Activated CD8-positive, alpha-beta memory T cell treated with anti-CD3 and anti-CD28 coated beads, Interleukin-2, amount 10 ng/mL, durations not matched to agents 7 days and 5 days (primary cell): ENCODE measurements at places on chromosomes 7 and 10. TPM values are rescaled to one million over a fixed set of nuclear protein-coding genes. Genes with fewer than 3 reads are reported as not detected.

- no peaks in the 10 kb centered on the region for H3K36me3 ChIP-seq
- no peaks in the 10 kb centered on the region for H3K4me1 ChIP-seq
- H3K4me3 ChIP-seq: no peak overlapping the region
Observed at GRCh38 chr10:21473541-21473940, 51.9 kb downstream of the SKIDA1 start.

DNA sequence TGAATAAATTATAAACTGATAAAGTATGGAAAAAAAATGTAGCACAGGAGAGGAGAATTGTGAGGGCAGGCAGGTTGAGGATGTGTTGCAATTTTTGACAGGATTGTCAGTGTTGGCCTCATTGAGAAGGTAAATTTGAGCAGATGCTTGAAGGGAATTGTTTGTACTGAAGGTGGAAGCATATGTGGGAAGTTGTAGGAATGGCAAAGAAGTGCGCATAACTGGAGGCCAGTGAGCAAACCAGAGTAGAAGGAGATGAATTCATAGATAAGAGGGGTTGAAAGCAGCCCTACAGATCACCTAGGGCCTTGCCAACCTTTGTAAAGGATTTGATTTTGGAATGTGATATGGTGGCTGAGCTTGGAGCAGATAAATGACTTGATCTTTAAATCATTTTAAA lies 6.4 kb downstream of the DNAJB9 start:
- no peaks in the 10 kb centered on the region for H3K27me3 ChIP-seq
- DNase-seq: no peak
- H3K27ac ChIP-seq: no peak overlapping the region
- H3K4me1 ChIP-seq: peaks cover 22% of the 10 kb centered on the region
- H3K4me3 ChIP-seq: no peak overlapping the region

- no peak overlapping the region for H3K4me3 ChIP-seq
- H3K36me3 ChIP-seq: peaks cover 60% of the 10 kb centered on the region
- H3K27ac ChIP-seq: peak overlapping the region; percentile 17
- peaks cover 19% of the 10 kb centered on the region for H3K4me1 ChIP-seq
Observed at GRCh38 chr10:102148275-102148674, 3.9 kb upstream of the NOLC1 start.

DNA sequence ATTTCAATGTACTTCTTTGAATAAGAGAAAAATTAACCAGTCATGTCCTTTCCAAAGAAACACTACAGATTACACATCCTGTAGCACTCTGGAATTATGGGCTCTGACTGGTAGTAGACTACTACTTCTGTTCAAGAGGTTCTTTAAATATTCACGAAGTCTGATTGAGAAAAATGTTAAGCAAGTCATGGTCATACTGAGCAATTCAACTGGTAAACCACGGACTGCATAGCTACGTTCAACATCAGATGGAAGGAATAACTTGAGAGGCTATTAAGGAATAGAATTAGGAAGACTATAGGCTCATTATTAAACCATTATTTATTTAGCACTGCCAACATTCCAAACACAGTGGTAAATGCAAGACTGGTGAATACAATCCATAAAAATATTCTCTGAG lies 160.8 kb downstream of the IMMP2L start:
- no peak for DNase-seq
- H3K4me3 ChIP-seq: no peak overlapping the region
- no peaks in the 10 kb centered on the region for H3K36me3 ChIP-seq
- no peaks in the 10 kb centered on the region for H3K4me1 ChIP-seq
- no peaks in the 10 kb centered on the region for H3K27me3 ChIP-seq
- H3K27ac ChIP-seq: no peak overlapping the region

- no peak overlapping the region for H3K27ac ChIP-seq
- no peak overlapping the region for H3K4me3 ChIP-seq
- DNase-seq: no peak
- peaks cover 9% of the 10 kb centered on the region for H3K36me3 ChIP-seq
- peaks cover 8% of the 10 kb centered on the region for H3K4me1 ChIP-seq
Observed at GRCh38 chr10:6342096-6342685, 139.5 kb downstream of the PFKFB3 start.

- no peaks in the 10 kb centered on the region for H3K36me3 ChIP-seq
- peaks cover 21% of the 10 kb centered on the region for H3K4me1 ChIP-seq
- H3K4me3 ChIP-seq: no peak overlapping the region
- DNase-seq: no peak
Observed at GRCh38 chr10:62457598-62457997, 83.4 kb downstream of the ZNF365 start.

DNA sequence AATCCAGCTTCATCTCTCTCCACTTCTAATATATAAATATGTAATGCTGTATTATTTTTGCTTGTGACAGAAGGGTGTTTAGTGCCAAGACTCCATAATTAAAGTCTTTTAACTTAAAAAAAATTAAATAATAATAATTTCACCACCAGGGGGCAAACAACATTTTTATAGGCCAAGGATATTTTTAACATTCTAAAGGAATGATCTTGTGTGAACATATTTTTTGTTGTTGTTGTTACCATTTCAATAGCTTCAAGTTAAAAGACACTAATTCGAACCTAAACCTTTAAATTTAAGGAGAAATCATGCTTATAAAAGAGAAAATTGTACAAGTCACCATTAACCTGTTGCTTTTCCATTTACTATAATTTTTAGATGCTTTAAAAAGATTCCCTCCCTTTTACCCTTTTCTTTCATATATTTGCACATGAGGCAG lies 7.5 kb upstream of the DNAJC1 start:
- H3K27ac ChIP-seq: no peak overlapping the region
- DNase-seq: no peak
- no peaks in the 10 kb centered on the region for H3K36me3 ChIP-seq
- H3K4me1 ChIP-seq: no peaks in the 10 kb centered on the region
- no peak overlapping the region for H3K4me3 ChIP-seq

DNA sequence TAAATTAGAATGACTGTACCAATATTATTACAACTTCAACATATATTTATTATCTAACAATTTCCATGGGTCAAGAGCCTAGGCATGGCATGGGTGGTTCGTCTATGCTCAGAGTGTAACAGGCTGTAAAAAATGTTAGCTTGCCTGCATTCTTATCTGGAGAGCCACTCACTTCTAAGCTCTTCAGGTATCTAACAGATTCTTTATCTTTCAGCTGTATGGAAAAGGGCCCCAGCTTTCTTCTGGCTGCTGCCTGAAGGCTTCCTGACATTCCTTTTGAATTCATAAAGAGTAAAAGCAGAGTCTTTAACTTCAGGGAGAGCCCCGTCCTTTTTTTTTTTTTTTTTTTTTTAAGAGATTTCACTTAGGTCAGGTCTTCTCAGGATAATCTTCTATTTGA lies 648.8 kb downstream of the NXPH1 start:
- H3K36me3 ChIP-seq: no peaks in the 10 kb centered on the region
- H3K4me1 ChIP-seq: no peaks in the 10 kb centered on the region
- H3K27me3 ChIP-seq: no peaks in the 10 kb centered on the region
- no peak for DNase-seq
- H3K4me3 ChIP-seq: no peak overlapping the region
- H3K27ac ChIP-seq: no peak overlapping the region

GRCh38 chr7:20188567-20188966 lies 28.6 kb downstream of the MACC1 start:
- peaks cover 2% of the 10 kb centered on the region for H3K36me3 ChIP-seq
- H3K27ac ChIP-seq: no peak overlapping the region
- H3K27me3 ChIP-seq: no peaks in the 10 kb centered on the region
- H3K4me1 ChIP-seq: no peaks in the 10 kb centered on the region
- no peak overlapping the region for H3K4me3 ChIP-seq

DNA sequence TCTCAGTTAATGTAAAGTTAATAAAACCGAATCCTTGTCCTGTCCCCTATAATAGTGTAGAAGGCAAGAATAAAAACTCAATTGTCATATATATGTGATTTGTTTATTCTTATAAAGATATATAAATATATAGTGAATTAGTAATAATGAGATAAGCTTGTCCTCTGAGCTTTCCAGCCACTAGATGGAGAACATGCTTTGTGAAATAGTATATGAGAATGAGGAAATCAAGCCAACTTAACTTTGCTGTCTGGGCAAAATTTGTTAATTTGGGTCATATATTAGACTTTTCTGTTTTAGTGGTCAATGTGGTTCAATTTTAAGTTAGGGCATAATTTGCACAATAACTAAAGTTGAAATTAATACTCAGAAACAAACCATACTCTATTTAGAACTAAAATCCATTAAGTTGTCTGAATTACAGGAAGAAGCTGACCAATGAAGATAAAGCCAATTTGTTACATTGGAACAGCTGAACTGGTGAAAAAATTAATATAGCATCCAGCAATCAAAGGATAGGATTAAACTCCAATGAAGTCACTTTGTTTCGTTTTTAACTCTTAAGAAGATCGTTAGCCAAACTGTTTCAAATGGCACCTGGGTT lies 595.0 kb downstream of the ARL4A start:
- no peak for DNase-seq
- H3K36me3 ChIP-seq: no peaks in the 10 kb centered on the region
- H3K4me3 ChIP-seq: no peak overlapping the region
- no peak overlapping the region for H3K27ac ChIP-seq

DNA sequence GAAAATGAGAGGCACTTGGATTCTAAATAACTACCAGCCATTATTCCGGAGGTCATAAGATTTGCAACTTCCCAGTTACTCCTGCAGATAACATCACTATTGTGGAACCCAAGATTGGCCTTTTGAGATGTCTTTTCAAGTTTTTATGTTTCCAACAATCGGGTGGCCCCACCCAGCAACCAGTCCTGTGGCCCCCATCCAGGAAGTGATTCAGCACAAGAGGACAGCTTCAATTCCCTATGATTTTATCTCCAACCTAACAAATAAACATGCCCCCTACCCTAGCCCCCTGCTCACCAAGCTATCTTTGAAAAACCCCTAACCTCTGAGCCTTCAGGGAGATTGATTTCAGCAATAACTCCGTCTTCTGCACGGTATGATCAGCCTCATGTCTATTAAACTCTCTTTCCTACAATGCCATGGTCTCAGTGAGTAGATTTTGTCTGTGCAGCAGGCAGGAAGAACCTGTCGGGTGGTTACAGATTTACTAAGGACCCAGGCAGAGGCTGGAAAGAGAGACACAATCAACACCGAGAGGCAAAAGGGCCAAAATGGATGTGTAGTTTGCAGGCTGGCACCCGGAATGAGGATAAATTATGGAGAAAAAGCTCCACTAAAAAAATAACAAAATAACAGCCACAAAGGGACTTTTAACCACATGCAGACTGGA lies 83.9 kb upstream of the UNC5B start:
- H3K4me1 ChIP-seq: peaks cover 6% of the 10 kb centered on the region
- DNase-seq: peak; percentile 28
- H3K36me3 ChIP-seq: no peaks in the 10 kb centered on the region
- no peak overlapping the region for H3K27ac ChIP-seq
- peaks cover 35% of the 10 kb centered on the region for H3K27me3 ChIP-seq

DNA sequence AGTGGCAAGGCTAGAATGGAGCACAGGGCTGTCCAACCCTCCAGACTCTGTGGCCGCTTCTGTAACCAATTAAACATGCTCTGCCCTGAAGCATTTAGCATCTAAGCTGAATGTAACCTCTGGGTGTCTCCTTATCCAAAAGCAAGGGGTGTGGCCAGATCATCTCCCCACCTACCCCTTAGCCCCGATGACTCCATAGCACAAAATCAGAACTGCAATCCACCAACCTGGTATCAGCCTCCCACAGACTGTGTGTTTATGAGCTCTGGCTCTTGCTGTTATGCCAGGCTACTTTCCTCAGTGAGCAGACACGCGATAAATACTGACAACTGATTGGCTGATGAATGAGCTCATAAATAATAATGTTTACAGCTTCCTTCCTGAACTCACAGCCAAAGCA lies 3.2 kb downstream of the FRMD4A start:
- no peak overlapping the region for H3K4me3 ChIP-seq
- H3K27me3 ChIP-seq: peaks cover 31% of the 10 kb centered on the region
- no peak overlapping the region for H3K27ac ChIP-seq
- H3K4me1 ChIP-seq: no peaks in the 10 kb centered on the region
- no peak for DNase-seq

GRCh38 chr7:68038621-68039314 lies 1042.1 kb downstream of the TYW1 start:
- no peaks in the 10 kb centered on the region for H3K27me3 ChIP-seq
- no peak for DNase-seq
- no peak overlapping the region for H3K4me3 ChIP-seq
- H3K4me1 ChIP-seq: no peaks in the 10 kb centered on the region
- H3K36me3 ChIP-seq: no peaks in the 10 kb centered on the region
- H3K27ac ChIP-seq: no peak overlapping the region

DNA sequence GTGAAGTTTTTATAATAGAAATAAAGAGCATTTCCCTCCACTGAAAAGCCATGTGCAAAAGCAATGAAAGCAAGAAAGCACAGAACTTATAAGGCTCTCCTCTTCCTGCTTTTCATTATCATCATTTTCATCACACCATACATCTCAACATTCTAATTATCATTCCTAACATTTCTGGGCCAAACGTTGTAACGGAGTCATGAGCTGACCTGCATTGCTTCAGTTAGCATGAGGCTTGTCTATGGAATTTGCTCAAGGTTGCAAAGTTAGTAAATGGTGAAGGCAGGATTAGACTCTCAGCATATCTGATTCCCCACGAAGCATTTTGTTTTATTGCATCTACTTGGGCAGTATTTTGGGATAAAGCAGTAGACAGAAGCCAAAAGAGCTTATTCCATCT lies 11.4 kb downstream of the SCIN start:
- no peak overlapping the region for H3K27ac ChIP-seq
- DNase-seq: no peak
- H3K27me3 ChIP-seq: peaks cover 26% of the 10 kb centered on the region
- H3K4me1 ChIP-seq: no peaks in the 10 kb centered on the region

DNA sequence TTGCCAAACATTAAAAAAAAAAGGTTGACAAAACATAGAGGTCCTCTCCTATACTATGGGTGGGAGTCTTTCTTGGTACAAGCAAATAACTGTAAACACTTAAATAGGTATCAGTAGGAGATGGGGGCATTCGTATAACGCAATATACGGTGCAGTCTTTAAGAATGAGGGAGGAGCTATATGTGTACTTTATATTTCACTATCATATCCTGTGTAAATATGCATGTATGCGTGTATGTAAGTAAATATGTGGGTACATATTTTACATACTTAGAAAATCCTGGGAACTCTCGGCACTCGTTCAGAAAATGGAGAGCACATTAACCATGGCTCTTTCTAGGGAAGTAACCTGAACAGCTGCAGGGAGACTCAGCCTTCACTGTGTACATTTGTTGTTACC lies 82.0 kb upstream of the LRRC18 start:
- H3K4me3 ChIP-seq: no peak overlapping the region
- peaks cover 22% of the 10 kb centered on the region for H3K27me3 ChIP-seq
- no peaks in the 10 kb centered on the region for H3K4me1 ChIP-seq
- H3K36me3 ChIP-seq: no peaks in the 10 kb centered on the region

- H3K36me3 ChIP-seq: no peaks in the 10 kb centered on the region
- H3K4me1 ChIP-seq: no peaks in the 10 kb centered on the region
- H3K27ac ChIP-seq: no peak overlapping the region
Observed at GRCh38 chr7:4022265-4022664, 659.8 kb upstream of the FOXK1 start.

GRCh38 chr7:101159696-101160674 lies 5.4 kb downstream of the VGF start:
- no peak for DNase-seq
- no peak overlapping the region for H3K4me3 ChIP-seq
- H3K36me3 ChIP-seq: peaks cover 10% of the 10 kb centered on the region
- H3K27me3 ChIP-seq: peaks cover 13% of the 10 kb centered on the region
- H3K27ac ChIP-seq: no peak overlapping the region

The INPP5F gene
- total RNA-seq: 32.0 TPM

The CNTNAP2 gene
- total RNA-seq: not detected

The CALCR gene
- total RNA-seq: not detected

The VSIR gene
- total RNA-seq: 68.4 TPM

The RHOBTB1 gene
- not detected for total RNA-seq

The GIMAP5 gene
- 42.5 TPM for total RNA-seq

The OR2A42 gene
- total RNA-seq: not detected

The DNAJB12 gene
- 31.4 TPM for total RNA-seq

The TAS2R5 gene
- 1.8 TPM for total RNA-seq

The TMEM176B gene
- total RNA-seq: not detected

The CALML5 gene
- not detected for total RNA-seq

The MPP7 gene
- 3.7 TPM for total RNA-seq
